ENCODE measurements at places on chromosomes 3 and 15. TPM values are rescaled to one million over a fixed set of nuclear protein-coding genes. Genes with fewer than 3 reads are reported as not detected.

The NDN gene
- 201 TPM for total RNA-seq

The TM4SF1 gene
- total RNA-seq = 223 TPM

The MAN2A2 gene
- total RNA-seq = 7.5 TPM

The ANKUB1 gene
- total RNA-seq = not detected

The SYNPR gene
- not detected for total RNA-seq

The HGD gene
- not detected for total RNA-seq

The DNAJC13 gene
- total RNA-seq = 35.2 TPM

The GPR171 gene
- not detected for total RNA-seq

The KY gene
- 0.12 TPM for total RNA-seq

The PARP15 gene
- not detected for total RNA-seq

The C2CD4B gene
- 0.77 TPM for total RNA-seq

The PLSCR5 gene
- not detected for total RNA-seq

The ACAN gene
- total RNA-seq = 0.17 TPM

The EPHB3 gene
- total RNA-seq = 7.4 TPM

The CYP8B1 gene
- total RNA-seq = not detected

The INSYN1 gene
- 0.68 TPM for total RNA-seq

The DPH6 gene
- total RNA-seq = 11.3 TPM

The NPAP1 gene
- total RNA-seq = not detected

The CFAP92 gene
- not detected for total RNA-seq

The FETUB gene
- total RNA-seq = not detected

The GUCA1C gene
- not detected for total RNA-seq

The ITGA11 gene
- 16.8 TPM for total RNA-seq

The CRYGS gene
- total RNA-seq = 1.1 TPM

The BDH1 gene
- 3.0 TPM for total RNA-seq

The MOBP gene
- not detected for total RNA-seq

The CRYBG3 gene
- total RNA-seq = 15.5 TPM

The RASL12 gene
- total RNA-seq = 4.7 TPM

The TTLL13 gene
- total RNA-seq = 0.23 TPM

The XRN1 gene
- total RNA-seq = 11.6 TPM

The TRPM7 gene
- total RNA-seq = 51.8 TPM

The C3orf62 gene
- 0.60 TPM for total RNA-seq
